ENCODE measurements at places on chromosomes 16 and 17.
A peak's percentile ranks its signal among the peaks of the same experiment; 100 is the strongest.

DNA sequence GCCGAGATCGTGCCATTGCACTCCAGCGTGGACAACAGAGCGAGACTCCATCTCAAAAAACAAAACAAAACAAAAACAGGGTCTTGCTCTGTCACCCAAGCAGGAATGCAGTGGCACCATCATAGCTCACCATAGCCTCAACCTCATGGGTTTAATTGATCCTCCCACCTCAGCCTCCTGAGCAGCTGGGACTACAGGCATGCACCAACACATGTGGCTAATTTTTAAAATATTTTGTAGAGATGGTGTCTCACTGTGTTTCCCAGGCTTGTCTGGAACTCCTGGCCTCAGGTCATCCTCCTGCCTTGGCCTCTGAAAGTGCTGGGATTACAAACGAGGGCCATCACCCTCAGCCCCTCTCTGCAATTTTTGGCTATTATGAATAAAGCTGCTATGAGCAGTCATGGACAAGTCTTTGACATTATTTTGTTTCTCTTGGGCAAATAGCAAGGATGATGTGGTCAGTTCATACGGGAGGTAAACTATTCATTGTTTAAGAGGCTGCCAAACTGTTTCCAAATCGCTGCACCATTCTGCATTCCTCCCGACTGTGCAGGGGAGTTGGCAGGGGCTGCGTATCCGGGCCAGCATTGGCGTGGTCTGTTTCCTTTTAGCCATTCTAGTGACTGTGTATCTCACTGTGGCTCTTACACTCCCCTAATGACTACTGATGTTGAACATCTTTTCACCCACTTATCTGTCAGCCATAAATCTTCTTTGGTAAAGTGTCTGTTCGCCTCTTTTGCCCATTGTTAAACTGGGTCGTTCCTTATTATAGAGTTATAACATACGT, 21.1 kb downstream of the EIF4A3 start:
- no peak for DNase-seq

DNA sequence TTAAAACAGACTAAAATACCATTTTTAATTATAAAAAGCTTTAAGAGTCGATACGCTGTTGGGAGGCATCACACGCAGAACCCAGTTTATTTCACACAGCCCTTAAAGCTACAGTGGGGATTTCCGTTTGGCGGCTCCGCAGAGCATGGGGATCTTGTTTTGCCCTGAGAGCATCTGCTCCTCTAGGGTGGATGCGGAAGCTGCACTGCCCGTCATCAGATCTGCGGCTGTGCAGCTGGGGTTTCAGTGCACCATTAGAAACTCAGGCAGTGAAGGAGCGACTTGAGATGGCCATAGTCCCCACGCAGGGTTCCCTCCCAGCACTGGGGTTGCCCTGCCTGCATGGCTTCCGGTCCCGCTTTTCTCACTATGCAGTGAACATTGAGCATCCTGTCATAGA, 62.2 kb upstream of the CHMP6 start:
- DNase-seq: no peak

- peak; percentile 26 for DNase-seq
Observed at GRCh38 chr17:63685041-63685440, 14.9 kb downstream of the LIMD2 start.

- DNase-seq: no peak
Observed at GRCh38 chr17:82031303-82031884, at the start of gene RAC3. Gene RAC3 (plus strand): TSS chr17:82031678. CDS start chr17:82031762, 84 bp downstream.
